ENCODE measurements at places on chromosomes 1 and 21.
A peak's percentile ranks its signal among the peaks of the same experiment; 100 is the strongest.

DNA sequence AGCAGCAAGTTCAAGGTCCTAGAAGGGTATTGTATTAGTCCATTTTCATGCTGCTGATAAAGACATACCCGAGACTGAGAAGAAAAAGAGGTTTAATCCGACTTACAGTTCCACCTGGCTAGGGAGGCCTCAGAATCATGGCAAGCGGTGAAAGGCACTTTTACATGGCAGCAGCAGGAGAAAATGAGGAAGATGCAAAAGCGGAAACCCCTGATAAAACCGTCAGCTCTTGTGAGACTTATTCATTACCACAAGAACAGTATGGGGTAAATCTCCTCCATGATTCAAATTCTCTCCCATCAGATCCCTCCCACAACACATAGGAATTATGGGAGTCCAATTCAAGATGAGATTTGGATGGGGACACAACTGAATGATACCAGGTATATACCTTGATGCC lies 409.5 kb downstream of the NTNG1 start:
- no peak overlapping the region for H3K4me3 ChIP-seq
- no peaks in the 10 kb centered on the region for H3K36me3 ChIP-seq
- no peaks in the 10 kb centered on the region for H3K4me1 ChIP-seq
- no peaks in the 10 kb centered on the region for H3K27me3 ChIP-seq

DNA sequence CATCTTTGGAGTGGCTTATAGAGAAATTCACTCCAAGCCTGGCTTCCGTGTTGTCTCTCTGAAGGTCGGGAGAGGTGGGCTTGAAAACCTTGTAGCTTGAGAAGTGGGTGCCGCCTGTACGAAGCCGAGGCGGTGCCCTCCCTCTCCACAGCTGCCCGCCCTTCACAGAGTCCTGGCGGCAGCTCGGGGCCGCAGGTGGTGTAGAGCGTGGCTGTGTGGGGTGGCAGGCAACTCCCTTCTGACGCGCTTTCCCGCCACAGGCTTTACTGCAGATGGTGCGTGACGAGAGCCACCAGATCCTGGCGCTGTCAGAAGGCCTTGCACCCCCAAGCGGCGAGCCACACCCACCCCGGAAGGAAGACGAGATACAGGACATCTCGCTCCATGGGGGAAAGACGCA lies 33.1 kb upstream of the DIP2A start:
- H3K36me3 ChIP-seq = peaks cover 6% of the 10 kb centered on the region
- H3K4me1 ChIP-seq = peaks cover 13% of the 10 kb centered on the region
- H3K4me3 ChIP-seq = no peak overlapping the region
- no peak overlapping the region for H3K27ac ChIP-seq

- H3K36me3 ChIP-seq = no peaks in the 10 kb centered on the region
- H3K4me3 ChIP-seq = no peak overlapping the region
- no peaks in the 10 kb centered on the region for H3K4me1 ChIP-seq
- H3K27me3 ChIP-seq = no peaks in the 10 kb centered on the region
- no peak for DNase-seq
Observed at GRCh38 chr21:14826630-14827029, 238.2 kb downstream of the NRIP1 start.

- H3K27ac ChIP-seq = no peak overlapping the region
- H3K36me3 ChIP-seq = no peaks in the 10 kb centered on the region
- H3K27me3 ChIP-seq = no peaks in the 10 kb centered on the region
- H3K4me1 ChIP-seq = peaks cover 21% of the 10 kb centered on the region
- no peak overlapping the region for H3K4me3 ChIP-seq
Observed at GRCh38 chr1:119652587-119652986, 4.5 kb upstream of the ZNF697 start.

GRCh38 chr1:217343907-217344306 lies 287.0 kb downstream of the GPATCH2 start:
- DNase-seq = peak; percentile 37
- no peaks in the 10 kb centered on the region for H3K36me3 ChIP-seq
- no peaks in the 10 kb centered on the region for H3K27me3 ChIP-seq
- H3K4me1 ChIP-seq = peaks cover 18% of the 10 kb centered on the region

DNA sequence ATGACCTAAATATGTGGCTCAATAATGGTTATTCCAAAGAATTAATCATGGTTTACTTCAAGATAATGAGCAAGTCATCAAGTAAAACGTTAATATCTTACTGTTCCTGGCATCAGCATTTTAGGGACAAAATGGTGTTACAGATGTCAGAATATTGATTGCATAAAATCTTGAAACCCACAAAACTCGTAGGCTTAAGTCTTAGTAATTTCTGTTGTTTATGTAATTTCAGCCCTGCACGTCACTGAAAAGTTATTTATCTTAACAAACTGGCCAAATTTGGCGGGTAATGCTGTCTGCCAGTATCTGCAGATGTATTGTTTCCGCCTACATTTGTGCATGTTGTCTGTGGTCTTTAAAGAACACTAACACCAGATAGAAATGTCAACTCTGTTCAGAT lies 25.8 kb downstream of the CDC7 start:
- no peak overlapping the region for H3K27ac ChIP-seq
- H3K36me3 ChIP-seq = no peaks in the 10 kb centered on the region
- H3K4me3 ChIP-seq = no peak overlapping the region

- no peak overlapping the region for H3K27ac ChIP-seq
- no peak for DNase-seq
- H3K4me3 ChIP-seq = no peak overlapping the region
- H3K27me3 ChIP-seq = peaks cover 24% of the 10 kb centered on the region
- no peaks in the 10 kb centered on the region for H3K36me3 ChIP-seq
- H3K4me1 ChIP-seq = peaks cover 12% of the 10 kb centered on the region
Observed at GRCh38 chr1:78051005-78051404, 5.2 kb downstream of the GIPC2 start.

DNA sequence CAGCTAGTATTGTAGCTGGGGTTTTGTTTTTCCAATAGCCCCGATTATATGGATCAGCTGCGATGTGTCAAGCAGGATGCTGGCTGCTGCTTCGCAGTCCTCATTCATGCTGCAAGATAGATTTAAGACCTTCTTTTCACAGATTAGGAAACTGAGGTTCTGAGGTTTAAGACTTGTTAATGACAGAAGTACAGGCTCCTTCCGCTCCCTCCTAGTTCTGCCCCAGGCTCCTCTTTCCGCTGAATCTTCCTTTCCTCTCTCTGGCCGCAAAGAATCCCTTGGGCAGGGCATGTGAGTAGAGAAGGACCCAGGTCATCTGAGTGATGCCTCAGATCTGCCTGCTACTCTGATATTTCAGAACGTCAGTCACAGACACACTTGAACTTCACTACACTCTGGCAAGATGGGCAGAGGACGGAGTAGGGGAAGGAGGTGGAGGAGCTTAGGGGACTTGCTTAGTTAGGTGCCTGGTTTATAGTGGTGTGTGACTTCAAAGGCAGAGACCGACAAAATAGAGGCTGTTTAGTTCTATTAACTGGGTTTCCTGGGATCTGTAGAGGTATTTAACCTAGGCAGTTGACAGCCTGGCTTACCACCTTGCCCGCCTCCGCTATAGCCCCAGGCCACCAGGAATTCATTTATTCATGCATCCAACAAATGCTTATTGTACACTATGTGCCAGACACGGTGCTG lies 4.2 kb downstream of the IGSF21 start:
- H3K4me1 ChIP-seq = peaks cover 22% of the 10 kb centered on the region
- no peak for DNase-seq
- H3K36me3 ChIP-seq = no peaks in the 10 kb centered on the region
- H3K4me3 ChIP-seq = peak overlapping the region; percentile 80
- H3K27me3 ChIP-seq = peaks cover 56% of the 10 kb centered on the region

DNA sequence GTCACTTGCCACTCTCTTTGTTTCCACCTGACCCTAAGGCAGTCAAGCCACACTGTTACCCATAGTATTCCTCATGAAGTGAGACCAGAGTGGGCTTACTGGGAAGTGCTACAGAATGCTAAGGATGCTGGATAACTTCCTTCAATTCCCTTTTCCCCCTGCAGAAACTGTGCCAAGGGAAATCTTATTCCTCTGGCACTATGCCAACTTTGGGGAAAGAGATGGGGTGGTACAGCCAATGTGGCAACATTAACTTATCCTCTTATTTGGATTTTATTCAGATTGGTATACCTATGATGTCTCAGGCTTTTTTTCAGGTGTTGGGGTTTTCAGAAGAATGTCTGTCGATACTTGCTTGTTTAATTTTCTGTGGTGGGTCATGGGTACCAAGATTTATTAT lies 599.4 kb upstream of the PBX1 start:
- no peaks in the 10 kb centered on the region for H3K4me1 ChIP-seq
- H3K36me3 ChIP-seq = no peaks in the 10 kb centered on the region
- no peak overlapping the region for H3K4me3 ChIP-seq
- no peaks in the 10 kb centered on the region for H3K27me3 ChIP-seq
- no peak overlapping the region for H3K27ac ChIP-seq

DNA sequence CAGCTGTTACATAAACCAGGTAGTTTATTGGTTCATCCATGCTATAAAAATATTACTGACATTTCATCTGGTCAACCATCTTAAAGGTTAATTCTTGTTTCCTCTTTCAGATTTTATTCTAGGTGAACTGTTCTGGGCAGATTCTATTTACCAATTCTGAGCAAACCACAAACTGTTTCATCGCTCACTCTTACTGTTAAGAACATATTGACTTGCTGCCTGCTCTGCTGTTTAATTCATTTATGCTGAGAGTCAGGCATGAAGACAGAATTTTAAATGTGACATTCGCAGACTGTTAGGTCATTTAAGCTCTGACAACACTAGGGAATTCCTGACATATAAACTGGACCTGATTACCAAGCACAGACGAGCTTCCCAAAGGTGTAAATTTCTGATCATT lies 98.3 kb downstream of the PIGK start:
- no peak for DNase-seq
- H3K4me3 ChIP-seq = no peak overlapping the region
- H3K27ac ChIP-seq = no peak overlapping the region
- H3K36me3 ChIP-seq = no peaks in the 10 kb centered on the region

- H3K36me3 ChIP-seq = no peaks in the 10 kb centered on the region
- H3K4me1 ChIP-seq = peaks cover 64% of the 10 kb centered on the region
- H3K27me3 ChIP-seq = no peaks in the 10 kb centered on the region
- H3K27ac ChIP-seq = peak overlapping the region; percentile 95
- DNase-seq = peak; percentile 47
Observed at GRCh38 chr1:39268112-39268581, 63.7 kb downstream of the MACF1 start.

GRCh38 chr1:56320464-56321149 lies 258.8 kb downstream of the PLPP3 start:
- no peaks in the 10 kb centered on the region for H3K4me1 ChIP-seq
- no peaks in the 10 kb centered on the region for H3K36me3 ChIP-seq
- H3K27ac ChIP-seq = no peak overlapping the region
- no peak for DNase-seq

DNA sequence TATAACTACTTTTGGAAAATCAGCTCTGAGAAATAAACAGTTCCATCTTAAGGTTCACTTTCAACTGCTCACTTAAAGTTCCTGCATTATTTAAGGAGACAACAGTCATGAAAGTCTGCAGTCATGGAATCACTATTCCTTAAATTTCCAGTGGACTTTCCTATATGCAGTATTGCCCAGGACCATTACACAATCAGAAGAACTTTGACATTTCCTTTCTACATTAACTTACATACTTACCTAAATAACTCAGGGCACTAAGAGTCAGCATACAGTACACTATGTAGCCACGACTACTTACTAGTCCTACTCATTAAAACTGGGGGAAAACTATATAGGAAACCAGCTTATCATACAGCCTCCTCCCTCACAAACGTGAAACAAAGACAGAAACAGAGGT lies 220.1 kb downstream of the SLC45A1 start:
- no peak for DNase-seq
- no peak overlapping the region for H3K4me3 ChIP-seq
- no peaks in the 10 kb centered on the region for H3K36me3 ChIP-seq
- no peaks in the 10 kb centered on the region for H3K27me3 ChIP-seq

DNA sequence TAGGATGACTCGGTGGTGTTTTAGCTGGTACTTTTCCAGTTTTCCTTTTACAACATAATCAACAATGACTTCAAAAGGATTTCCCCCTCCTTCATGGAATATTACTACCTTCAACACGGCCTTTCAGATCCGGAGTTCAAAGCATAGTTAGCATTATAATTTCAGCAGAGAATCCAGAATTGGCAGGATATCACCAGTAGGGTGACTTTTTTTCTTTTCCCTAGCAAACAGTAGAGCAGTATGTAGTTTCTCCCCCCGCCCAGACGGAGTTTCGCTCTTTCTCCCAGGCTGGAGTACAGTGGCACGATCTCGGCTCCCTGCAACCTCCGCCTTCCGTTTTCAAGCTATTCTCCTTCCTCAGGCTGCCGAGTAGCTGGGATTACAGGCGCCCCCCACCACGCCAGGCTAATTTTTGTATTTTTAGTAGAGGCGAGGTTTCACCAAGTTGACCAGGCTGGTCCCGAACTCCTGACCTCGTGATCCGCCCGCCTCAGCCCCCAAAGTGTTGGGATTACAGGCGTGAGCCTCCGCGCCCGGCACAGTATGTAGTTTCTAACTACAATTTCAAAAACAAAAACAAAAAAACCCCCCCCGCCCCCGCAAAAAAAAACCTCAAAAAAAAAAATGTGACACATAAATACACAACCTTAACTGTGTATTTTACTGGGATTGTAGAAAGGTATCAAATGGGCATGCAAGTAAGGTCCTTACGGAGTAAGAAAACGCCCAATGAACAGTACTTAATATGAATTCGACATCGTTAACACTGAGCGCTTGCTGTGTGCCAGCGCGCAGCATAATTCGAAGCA lies 1.5 kb upstream of the COX20 start:
- H3K27me3 ChIP-seq = no peaks in the 10 kb centered on the region
- peak overlapping the region; percentile 100 for H3K27ac ChIP-seq
- peak; percentile 79 for DNase-seq
- peak overlapping the region; percentile 73 for H3K4me3 ChIP-seq

GRCh38 chr1:24910210-24910609 lies 19.9 kb downstream of the RUNX3 start:
- H3K27ac ChIP-seq = no peak overlapping the region
- H3K27me3 ChIP-seq = no peaks in the 10 kb centered on the region
- no peaks in the 10 kb centered on the region for H3K36me3 ChIP-seq
- no peak for DNase-seq

GRCh38 chr1:205232945-205233397 lies 5.2 kb downstream of the TMCC2 start:
- H3K4me1 ChIP-seq = peaks cover 11% of the 10 kb centered on the region
- no peak overlapping the region for H3K27ac ChIP-seq
- no peaks in the 10 kb centered on the region for H3K36me3 ChIP-seq
- H3K4me3 ChIP-seq = no peak overlapping the region

- peak overlapping the region; percentile 95 for H3K27ac ChIP-seq
- DNase-seq = peak; percentile 30
- no peaks in the 10 kb centered on the region for H3K27me3 ChIP-seq
- H3K36me3 ChIP-seq = peaks cover 11% of the 10 kb centered on the region
Observed at GRCh38 chr1:224338150-224338838, 8.3 kb upstream of the NVL start.

DNA sequence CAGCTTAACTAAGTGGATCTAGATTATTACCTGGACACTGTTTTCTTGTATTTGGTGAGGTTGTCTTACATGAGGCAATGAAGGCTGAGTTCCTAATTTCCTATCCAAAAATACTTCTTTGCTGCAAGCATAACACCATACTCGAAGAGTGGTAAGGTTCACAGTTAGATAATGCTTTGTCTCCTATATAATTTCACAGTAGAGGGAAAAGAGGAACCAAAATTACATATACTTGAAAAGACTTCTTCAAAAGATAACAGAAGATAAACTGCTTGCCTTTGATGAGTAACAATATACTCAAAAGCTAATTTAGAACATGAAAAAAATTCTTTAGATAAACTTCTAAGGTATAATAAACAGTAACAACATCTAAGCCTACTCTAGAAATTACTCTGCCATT lies 20.4 kb downstream of the USP33 start:
- no peaks in the 10 kb centered on the region for H3K4me1 ChIP-seq
- peaks cover 7% of the 10 kb centered on the region for H3K36me3 ChIP-seq
- H3K27ac ChIP-seq = no peak overlapping the region

GRCh38 chr1:235404190-235404589 lies 37.0 kb downstream of the TBCE start:
- no peaks in the 10 kb centered on the region for H3K36me3 ChIP-seq
- H3K4me3 ChIP-seq = no peak overlapping the region
- H3K4me1 ChIP-seq = peaks cover 3% of the 10 kb centered on the region
- no peak for DNase-seq
- no peaks in the 10 kb centered on the region for H3K27me3 ChIP-seq
